Kidney epithelial cell (primary cell): ENCODE measurements at places on chromosomes 13 and 19. TPM values are rescaled to one million over a fixed set of nuclear protein-coding genes. Genes with fewer than 3 reads are reported as not detected.

The KLHL1 gene
- not detected in 2 replicates for total RNA-seq

The SLC5A5 gene
- 0.13 TPM in 1 of 2 replicates, not detected in the other for total RNA-seq

The ACP5 gene
- 23.4 and 24.8 TPM in 2 replicates for total RNA-seq

The NLRP9 gene
- not detected in 2 replicates for total RNA-seq
